Stimulated activated CD4-positive, alpha-beta T cell treated with anti-CD3 and anti-CD28 coated beads, Interleukin-1b, Interleukin-23, amount 100 ng/mL, for 1 hour (primary cell): ENCODE measurements at places on chromosomes 4 and X.

GRCh38 chrX:78650906-78651437, 8.2 kb downstream of the RTL3 start:
- no peak for DNase-seq

DNA sequence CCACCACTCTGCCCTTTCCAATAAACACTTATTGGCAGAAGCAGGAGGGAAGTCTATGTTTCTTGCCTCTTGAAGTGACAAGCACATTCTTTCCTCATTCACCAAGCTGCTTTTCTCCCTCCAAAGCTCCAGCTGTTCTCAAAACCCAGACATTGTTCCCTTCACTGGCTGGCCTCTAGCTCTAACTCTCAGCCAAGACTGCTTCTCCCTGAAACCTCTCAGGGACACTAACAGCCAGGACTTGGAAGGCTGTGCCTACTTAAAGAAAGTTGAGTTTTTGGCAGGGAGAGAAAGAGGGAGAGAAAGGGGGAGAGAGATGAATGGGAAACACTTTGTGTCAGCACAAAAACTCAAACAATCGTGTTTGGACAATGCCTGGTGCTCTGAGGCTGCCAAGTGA, 99.5 kb downstream of the COX18 start:
- no peak for DNase-seq

DNA sequence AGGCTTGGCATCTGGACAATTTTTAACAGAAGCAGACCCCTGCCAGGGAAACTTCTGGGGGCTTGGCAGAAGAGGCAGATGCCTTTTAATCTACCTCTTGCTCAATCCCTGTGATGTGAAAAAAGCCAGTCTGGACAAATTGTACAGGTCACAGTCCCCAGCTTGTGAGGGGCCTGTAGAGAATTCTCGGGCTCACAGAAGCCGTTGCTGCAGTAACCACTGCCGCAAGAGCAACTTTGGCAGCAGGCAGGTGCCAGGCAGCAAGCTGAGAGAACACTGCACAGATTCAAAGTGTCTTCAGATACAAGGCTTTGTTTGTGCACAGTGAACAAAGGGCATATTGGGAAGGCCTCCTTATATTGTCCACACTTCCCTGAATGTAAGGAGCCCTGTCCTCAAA, 11.7 kb downstream of the GPKOW start:
- DNase-seq, result no peak

GRCh38 chrX:23381099-23382087, 46.7 kb downstream of the PTCHD1 start:
- no peak for DNase-seq

DNA sequence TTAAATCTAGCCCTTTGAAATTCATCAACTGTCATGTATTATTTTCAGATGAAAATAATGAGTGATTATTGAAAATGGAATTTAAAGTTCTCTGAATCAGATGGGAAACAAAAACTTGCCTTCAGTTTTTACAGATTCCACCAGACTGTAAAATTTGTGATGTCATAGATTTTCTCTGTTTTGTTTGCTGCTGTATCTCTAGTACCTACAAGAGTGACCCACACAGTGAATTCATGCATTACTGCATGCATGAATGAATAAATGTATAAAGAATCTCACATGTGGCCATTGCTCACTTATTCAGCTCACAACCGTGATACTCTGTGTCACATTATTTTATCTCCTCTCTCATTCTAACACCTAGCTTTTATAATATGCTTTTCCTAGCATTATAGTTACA, 532.2 kb upstream of the AGA start:
- DNase-seq, result no peak
